ENCODE measurements at places on chromosomes 11 and 22.

GRCh38 chr11:62823677-62824076 lies 8.2 kb downstream of the STX5 start:
- DNase-seq = no peak
- H3K36me3 ChIP-seq = peaks cover 79% of the 10 kb centered on the region
- H3K27ac ChIP-seq = no peak overlapping the region
- H3K4me1 ChIP-seq = peaks cover 11% of the 10 kb centered on the region

DNA sequence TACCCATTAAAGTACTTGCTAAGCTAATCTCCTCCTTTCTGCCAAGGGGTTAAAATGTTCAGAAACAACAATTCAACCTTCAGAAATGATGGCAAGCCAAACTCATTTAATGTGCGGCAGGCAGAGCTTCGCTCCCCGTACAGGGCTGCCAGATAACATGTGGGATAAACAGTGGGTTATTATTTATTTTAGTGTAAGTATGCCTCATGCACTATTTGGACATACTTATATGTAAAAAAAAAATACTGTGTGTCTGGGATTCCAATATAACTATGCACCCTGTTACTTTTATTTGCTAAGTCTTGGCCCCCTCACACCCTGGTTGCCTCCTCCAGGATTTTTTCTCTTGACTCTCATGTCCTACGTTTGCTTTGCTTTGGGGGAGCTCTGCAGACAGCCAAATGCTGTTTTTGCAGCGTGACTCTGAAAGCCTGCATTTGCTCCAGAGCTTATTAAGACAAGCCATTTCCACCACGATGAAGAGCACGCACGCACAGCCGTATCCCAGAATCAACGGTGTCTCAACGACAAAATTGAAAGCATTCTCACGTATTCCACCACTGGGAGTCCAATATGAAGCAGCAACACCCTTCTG lies 86.5 kb upstream of the SHANK2 start:
- H3K4me1 ChIP-seq = no peaks in the 10 kb centered on the region
- H3K36me3 ChIP-seq = no peaks in the 10 kb centered on the region
- no peak overlapping the region for H3K4me3 ChIP-seq
- H3K27me3 ChIP-seq = peaks cover 33% of the 10 kb centered on the region
- no peak for DNase-seq

- H3K27me3 ChIP-seq = peaks cover 6% of the 10 kb centered on the region
- DNase-seq = no peak
- peaks cover 2% of the 10 kb centered on the region for H3K36me3 ChIP-seq
- H3K27ac ChIP-seq = no peak overlapping the region
- H3K4me3 ChIP-seq = no peak overlapping the region
- no peaks in the 10 kb centered on the region for H3K4me1 ChIP-seq
Measured at GRCh38 chr22:38086001-38086845, 2.2 kb upstream of the SLC16A8 start.

- peaks cover 61% of the 10 kb centered on the region for H3K27me3 ChIP-seq
- DNase-seq = no peak
- no peaks in the 10 kb centered on the region for H3K36me3 ChIP-seq
- no peaks in the 10 kb centered on the region for H3K4me1 ChIP-seq
- no peak overlapping the region for H3K27ac ChIP-seq
Measured at GRCh38 chr11:119488256-119488995, 65.5 kb upstream of the THY1 start.

GRCh38 chr11:2554338-2555207 lies 109.8 kb downstream of the KCNQ1 start:
- no peak overlapping the region for H3K27ac ChIP-seq
- no peaks in the 10 kb centered on the region for H3K4me1 ChIP-seq
- no peaks in the 10 kb centered on the region for H3K36me3 ChIP-seq
- no peaks in the 10 kb centered on the region for H3K27me3 ChIP-seq
- no peak for DNase-seq

- no peak overlapping the region for H3K27ac ChIP-seq
- H3K27me3 ChIP-seq = no peaks in the 10 kb centered on the region
- DNase-seq = no peak
- peaks cover 11% of the 10 kb centered on the region for H3K4me1 ChIP-seq
- peaks cover 1% of the 10 kb centered on the region for H3K36me3 ChIP-seq
- no peak overlapping the region for H3K4me3 ChIP-seq
Measured at GRCh38 chr22:26845021-26845743, 187.8 kb downstream of the MIAT start.

GRCh38 chr22:28332410-28332809 lies 347.2 kb downstream of the TTC28 start:
- H3K27me3 ChIP-seq = peaks cover 12% of the 10 kb centered on the region
- no peaks in the 10 kb centered on the region for H3K4me1 ChIP-seq
- no peaks in the 10 kb centered on the region for H3K36me3 ChIP-seq
- no peak for DNase-seq

GRCh38 chr11:2512431-2513407 lies 67.9 kb downstream of the KCNQ1 start:
- H3K36me3 ChIP-seq = no peaks in the 10 kb centered on the region
- H3K4me1 ChIP-seq = peaks cover 10% of the 10 kb centered on the region
- H3K4me3 ChIP-seq = no peak overlapping the region
- H3K27ac ChIP-seq = no peak overlapping the region
- DNase-seq = no peak

GRCh38 chr11:1791912-1792311 lies 28.2 kb upstream of the CTSD start:
- no peak overlapping the region for H3K27ac ChIP-seq
- no peak for DNase-seq
- peaks cover 7% of the 10 kb centered on the region for H3K4me1 ChIP-seq
- no peaks in the 10 kb centered on the region for H3K36me3 ChIP-seq
- peak overlapping the region; percentile 58 for H3K4me3 ChIP-seq
- H3K27me3 ChIP-seq = peaks cover 7% of the 10 kb centered on the region

GRCh38 chr11:2287091-2287490 lies 14.6 kb downstream of the C11orf21 start:
- H3K36me3 ChIP-seq = peaks cover 2% of the 10 kb centered on the region
- no peak for DNase-seq
- H3K4me3 ChIP-seq = no peak overlapping the region
- H3K4me1 ChIP-seq = peaks cover 19% of the 10 kb centered on the region
- no peak overlapping the region for H3K27ac ChIP-seq

- H3K27me3 ChIP-seq = no peaks in the 10 kb centered on the region
- no peak overlapping the region for H3K27ac ChIP-seq
- no peak for DNase-seq
- H3K4me3 ChIP-seq = no peak overlapping the region
- no peaks in the 10 kb centered on the region for H3K4me1 ChIP-seq
- H3K36me3 ChIP-seq = peaks cover 3% of the 10 kb centered on the region
Measured at GRCh38 chr22:16845881-16846280, 20.7 kb upstream of the XKR3 start.

Data from central memory CD8-positive, alpha-beta T cell (primary cell).